ENCODE measurements at places on chromosomes 11 and 22.

DNA sequence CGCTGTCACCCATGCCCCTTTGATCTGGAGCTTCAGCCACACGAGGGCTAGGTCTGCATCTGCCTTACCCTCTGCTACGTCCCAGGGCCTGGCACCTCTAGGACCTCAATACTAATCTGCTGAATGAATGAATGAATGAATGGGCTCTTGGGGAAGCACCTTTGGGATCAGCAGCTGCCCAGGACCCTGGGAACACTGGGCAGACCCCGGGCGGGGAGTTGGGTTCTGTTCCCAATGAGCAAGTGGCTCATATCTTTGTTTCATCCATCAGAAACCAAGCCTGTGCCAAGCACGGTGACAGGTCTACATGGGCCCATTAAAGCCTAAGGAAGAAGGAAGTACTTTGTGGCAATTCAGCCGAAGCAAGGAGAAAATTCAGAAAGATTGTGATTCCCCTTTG, 41.5 kb upstream of the SHISAL1 start:
- peak; percentile 1 for DNase-seq

- DNase-seq = no peak
Measured at GRCh38 chr11:45773786-45774655, 30.9 kb upstream of the SLC35C1 start.

GRCh38 chr22:25833091-25833490, 91.1 kb downstream of the MYO18B start:
- no peak for DNase-seq

DNA sequence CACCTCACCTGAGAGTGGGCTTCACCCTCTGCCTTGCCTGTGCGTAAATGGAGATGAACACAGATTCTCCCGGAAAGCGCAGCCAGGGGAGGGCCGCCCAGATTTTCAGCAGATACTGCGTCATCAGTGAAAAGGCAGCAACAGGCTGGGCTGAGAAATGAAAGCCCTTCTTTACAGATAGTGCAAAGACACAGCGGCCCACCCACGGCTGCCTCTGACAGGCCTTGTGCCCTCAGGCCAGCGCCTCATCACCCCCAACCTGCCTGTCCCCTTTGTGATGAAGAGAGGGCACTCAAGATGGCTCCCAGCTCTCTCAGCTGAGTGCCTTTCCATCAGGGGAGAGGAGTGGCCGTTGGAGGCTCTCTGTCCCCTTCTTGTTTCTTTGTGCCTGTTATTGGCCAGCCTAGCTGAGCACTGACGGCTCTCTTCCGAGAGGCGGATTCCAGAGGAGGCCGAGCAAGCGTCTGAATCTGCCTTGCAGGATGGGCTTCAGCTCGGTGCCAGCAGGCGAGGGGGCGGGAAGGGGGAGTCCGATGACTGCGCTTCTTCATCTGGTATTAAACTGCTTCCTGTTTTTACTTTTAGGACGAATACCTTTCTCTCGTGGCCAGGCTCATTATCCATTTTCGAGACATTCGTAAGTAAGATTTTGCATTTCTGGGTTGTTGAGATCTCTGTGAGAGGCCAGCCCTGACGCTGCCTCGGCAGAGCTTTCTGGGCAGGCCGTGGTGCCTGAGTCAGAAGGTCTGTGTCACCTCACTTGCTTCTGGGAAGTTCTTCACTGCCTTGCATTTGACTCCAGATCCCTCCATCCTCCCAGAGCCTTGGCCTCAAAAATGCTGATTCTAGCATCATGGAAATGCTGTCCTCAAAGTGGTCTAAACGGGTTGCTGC, 43.7 kb downstream of the MED15 start:
- no peak for DNase-seq

- no peak for DNase-seq
Measured at GRCh38 chr22:32685512-32685911, 116.0 kb upstream of the TIMP3 start.
